ENCODE measurements at places on chromosomes 6 and 20.

- no peak for DNase-seq
Measured at GRCh38 chr6:127376685-127377084, 33.3 kb upstream of the ECHDC1 start.

- DNase-seq, result no peak
Measured at GRCh38 chr6:144955859-144956258, 670.7 kb downstream of the UTRN start.

DNA sequence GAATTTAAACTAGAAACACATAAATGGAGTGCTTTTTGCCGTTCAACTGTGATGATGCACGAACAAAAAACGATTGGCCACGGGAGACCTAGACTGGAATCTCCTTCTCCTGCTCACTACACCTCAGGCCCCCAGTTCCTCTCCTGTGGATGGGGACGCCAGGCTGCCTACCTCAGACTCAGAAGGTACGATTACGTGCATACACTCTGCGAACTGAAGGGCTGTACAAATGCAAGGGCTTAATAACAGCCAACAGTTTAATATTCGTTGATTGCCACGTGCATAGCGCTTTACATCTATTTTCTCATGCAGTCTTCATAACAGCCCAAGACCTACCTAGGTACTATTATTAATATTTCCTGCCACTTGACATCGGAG lies 495 bp upstream of the ARMC2 start:
- no peak for DNase-seq

DNA sequence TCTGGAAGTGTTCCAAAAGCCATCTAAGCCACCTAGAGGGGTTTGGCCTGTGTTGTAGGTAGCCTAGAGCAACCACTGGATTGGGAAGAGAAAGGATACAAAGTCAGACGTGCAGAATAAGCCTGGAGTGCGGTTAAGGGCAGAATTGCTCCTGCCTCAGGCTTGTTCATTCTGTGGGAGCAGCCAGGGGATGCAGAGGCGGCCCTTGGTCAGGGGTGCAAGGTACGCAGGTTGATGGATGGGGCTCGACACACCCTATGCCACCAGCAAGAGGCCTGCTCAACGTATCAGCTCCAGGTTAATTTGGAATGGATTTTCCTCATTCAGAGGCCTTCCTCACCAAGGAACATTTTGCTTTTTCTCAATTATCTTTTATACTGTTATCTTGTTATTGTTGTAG lies 129.8 kb downstream of the SLC23A2 start:
- DNase-seq, result no peak

DNA sequence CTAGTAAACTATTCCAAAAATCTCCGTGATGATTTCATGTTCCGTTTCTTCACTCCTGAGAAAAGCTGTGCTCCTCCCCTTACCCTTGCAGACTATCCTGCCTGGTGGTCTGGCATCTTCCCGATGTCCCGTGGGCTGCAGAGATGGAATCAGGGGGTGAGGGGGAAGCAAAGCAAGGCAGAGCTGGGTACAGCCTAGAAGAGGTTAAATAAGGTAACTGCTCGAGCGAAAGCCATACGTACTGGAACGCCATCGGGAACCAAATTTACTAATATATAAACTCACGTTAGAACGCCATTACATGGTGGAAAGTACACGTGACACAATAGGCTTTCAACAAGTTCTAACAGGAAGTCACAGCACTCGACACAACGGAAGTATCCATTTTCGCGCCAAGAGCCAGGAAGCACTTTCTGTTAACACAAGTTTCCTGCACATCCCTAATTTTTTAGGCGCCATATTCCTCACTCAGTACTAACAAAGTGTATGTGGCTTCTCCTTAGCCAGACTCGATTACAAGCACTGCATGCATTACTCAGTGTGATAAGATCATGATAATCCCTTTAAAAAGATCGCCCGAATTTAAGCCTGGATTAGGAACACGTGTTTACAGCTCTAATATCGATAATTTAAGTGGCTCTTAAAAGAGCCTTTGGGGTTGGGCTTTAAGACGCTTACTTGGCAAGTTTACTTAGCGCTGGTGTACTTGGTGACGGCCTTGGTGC lies 101.6 kb upstream of the PRSS16 start:
- no peak for DNase-seq

DNA sequence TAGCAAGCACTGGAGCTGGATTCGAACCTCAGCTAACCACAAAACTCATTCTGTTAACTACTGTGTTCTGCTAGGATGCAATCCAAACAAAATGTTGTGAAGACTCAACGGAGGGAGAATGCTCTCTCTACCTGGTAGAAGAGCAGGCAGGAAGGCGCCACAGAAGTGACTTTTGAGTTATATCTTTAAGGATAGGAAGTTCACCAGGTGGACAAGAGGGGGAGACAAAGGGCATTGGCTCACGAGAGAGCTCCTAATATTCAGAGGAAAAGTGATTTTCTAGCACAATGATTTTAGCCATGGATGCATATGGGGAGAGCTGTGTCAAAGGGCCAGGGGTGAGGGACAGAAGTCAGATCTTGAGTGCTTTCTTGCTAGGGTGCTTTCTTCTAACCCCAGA lies 108.4 kb upstream of the MAFB start:
- DNase-seq, result no peak

GRCh38 chr20:24718696-24719095 lies 230.4 kb upstream of the CST7 start:
- no peak for DNase-seq

DNA sequence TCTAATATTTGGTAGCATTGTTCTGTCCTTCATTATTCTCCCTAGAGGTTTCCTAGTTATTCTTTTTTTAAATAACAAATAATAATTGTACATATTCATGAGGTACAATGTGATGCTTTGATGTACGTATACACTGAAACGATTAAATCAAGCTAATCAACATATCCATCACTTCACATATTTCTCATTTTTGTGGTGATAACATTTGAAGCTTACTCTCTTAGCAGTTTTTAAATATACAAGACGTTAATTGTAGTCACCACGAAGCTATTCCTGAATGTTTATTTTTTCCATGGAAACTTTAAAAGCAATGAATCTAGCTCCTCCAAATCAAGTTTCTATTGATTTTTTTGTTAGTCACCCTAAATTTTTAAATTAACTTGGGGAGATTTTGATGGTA lies 116.5 kb upstream of the PRND start:
- no peak for DNase-seq

- no peak for DNase-seq
Measured at GRCh38 chr20:14902432-14903089, 565.1 kb upstream of the FLRT3 start.

DNA sequence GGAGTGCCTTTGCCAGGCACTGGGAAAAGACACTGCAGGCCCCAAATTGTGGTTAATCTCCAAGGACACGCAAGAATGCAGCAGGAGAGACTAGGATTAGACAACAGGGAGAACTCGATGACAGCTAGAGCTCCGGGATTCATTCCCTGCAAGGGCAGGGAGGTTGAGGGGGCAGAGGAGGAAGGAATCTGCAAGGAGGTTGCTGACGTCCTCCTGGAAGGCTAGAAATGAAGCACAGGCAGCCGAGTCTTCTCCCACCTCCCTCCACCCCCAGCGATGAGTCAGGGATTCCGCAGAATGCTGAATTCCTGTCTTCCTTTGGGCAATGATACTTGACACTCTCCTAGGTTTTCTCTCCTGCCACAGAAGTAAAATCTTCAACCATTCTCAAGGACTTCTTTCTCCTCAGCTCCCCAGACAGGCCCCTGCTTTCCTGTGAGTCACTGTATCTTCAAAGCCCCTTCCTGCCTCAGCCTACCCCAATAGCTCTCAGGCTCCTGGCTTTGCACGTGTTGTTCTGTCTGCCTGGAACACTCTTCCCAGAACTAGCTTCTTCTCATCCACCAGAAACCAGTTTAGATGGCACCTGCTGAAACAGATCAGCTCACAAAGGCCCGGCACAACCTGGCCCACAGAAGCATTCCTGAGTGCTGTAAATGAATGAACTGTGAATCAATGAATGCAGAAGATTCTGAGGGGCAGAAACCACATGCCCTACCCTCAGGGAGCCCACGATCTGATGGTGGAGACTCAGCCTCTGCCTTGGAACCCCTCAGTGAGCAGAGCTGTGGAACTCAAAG lies 85.6 kb downstream of the MRPL14 start:
- no peak for DNase-seq

- DNase-seq, result no peak
Measured at GRCh38 chr6:46053039-46053933, 37.6 kb upstream of the CLIC5 start.

- no peak for DNase-seq
Measured at GRCh38 chr6:39518221-39518620, 195.7 kb upstream of the KCNK16 start.

DNA sequence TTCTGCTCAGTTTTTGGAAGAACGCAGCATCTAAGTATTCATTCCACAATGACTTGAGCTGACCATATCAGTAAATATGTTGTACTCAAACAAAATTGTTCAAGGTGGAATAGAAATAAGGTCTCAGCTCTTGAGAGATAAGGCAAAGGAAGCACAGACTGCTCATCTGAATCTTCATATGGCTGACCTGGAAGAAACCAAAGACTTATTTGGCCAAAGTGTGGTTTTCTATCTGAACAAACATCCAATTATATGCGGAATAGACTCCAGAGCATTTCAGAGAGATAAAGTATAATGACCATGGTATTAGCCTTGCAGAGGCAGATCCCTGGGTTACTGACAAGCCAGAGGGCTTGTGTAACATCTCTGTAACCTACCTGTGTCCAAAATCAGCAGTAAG lies 308.7 kb downstream of the CD83 start:
- DNase-seq, result no peak

DNA sequence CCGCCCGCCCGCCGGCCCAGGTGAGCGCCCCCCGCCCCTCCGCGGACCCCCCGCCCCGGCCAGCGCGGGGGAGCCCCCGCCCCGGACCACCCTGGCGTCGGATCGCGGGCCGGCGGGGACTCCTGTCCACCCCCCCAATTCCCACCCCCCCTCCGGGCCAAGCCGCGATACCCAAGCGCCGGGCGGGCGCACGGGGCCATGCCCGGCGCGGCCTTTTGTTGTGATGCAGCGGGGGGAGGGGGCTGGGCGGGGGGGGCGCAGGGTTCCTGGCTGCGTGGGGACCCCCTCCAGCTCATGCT lies 245 bp downstream of the SRC start:
- no peak for DNase-seq

GRCh38 chr20:50380697-50381040 lies 129.5 kb upstream of the PTPN1 start:
- DNase-seq, result no peak

- DNase-seq, result no peak
Measured at GRCh38 chr20:39342463-39342862, 380.3 kb downstream of the DHX35 start.

DNA sequence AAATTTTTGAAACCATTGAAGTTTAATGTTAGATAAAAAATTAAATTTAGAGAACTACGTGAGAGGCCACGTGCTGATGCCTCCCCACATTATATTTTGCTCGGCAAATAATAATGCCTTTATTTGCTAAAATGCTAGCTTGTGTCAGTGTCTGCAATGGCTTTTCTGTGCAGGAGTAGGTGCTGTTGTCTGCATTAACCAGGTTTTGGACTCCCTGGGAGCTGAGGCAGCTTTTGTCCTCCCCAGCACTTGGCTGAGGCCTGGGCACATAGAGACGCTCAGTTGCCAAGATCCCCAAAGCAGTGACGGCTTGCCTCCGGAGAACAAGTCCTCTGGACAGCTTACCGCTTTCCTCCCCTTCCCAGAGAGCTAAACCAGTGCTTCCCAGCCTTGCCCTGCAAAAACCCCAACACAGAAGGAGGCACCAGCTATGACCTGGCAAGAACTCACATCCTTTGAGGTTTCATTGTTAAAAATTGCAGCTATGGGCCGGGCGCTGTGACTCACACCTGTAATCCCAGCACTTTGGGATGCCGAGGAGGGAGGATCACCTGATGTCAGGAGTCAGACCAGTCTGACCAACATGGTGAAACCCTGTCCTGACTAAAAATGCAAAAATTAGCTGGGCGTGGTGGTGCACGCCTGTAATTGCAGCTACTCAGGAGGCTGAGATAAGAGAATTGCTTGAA lies 59.9 kb downstream of the KAT14 start:
- no peak for DNase-seq

DNA sequence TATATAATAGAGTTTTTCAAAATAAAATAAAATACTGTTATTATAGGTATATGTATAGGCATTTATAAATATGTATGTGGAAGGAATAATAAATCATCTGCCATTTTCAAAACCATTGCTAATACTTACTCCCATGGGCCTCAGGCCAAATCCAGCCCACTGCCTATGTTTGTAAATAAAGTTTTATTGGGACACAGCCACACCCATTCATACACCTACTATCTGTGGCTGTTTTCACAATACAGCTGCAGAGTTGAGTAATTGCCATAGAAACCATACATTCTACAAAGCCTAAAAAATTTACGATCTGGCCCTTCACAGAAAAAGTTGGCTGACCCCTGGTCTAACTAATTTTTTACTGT lies 9.5 kb downstream of the ALDH5A1 start:
- DNase-seq, result no peak

- no peak for DNase-seq
Measured at GRCh38 chr6:26476896-26477295, 19.1 kb downstream of the BTN2A1 start.

- no peak for DNase-seq
Measured at GRCh38 chr20:42567409-42567808, 622.3 kb downstream of the PTPRT start.

DNA sequence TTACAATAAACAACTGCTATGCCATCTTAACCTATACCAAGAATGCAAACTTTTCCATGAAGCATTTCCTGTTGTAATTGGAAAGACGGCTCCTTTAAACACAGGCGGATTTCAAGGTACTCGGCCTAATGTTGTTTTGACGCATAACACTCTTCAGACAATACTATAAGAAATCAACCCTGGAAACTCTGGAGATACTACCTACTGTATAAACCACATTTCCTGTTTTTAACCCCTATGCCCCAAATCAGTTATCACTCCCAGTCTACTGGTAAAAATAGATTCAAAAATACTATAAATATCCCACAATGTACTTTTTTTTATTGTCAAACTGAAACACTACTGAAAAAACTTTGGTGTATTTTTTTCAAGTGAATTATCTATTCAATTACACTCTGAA lies 118.1 kb downstream of the IRF4 start:
- no peak for DNase-seq

DNA sequence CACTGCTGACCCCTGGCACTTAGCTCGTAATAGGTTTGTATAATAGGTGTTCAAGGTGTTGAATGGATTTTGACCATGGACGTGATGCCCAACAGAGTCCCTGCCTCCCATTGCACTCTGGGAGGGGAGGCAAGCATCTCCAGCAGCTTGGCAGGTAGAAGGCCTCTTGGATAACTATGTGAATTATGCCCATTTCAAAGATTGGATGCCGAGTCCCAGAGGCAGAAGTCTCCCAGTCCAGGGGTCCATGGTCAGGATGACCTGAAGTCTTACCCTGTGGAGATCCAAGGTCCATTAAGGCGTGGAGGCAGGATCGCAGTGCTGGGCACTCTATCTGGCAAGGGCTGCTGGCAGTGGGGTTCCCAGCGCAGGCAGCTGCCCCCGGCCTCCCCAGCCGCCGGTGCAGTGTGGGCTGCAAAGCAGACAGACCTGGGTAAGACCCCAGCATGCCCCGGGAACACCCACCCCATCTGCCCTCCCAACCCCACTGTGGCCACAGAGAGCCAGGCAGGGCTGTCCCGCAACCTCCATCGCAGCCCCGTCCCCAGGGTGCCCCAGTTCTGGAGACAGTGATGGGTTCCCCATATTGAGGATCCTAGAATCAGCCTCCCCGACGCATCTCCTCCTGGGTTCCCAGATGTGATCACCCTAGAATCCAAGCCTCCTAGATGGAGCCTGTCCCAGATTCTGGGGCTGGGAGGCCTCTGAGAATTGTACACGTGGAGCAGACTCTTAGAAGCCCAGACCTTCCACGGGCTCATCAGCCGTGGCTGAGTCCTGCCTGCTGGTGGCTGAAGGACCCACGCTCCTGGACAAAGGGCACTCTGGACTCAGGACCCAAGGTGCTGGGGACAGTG lies 44.6 kb downstream of the APCDD1L start:
- no peak for DNase-seq

GRCh38 chr6:70112716-70113115 lies 190.2 kb downstream of the COL9A1 start:
- no peak for DNase-seq
